A549 (cell line): ENCODE measurements at places on chromosomes 2 and 18. TPM values are rescaled to one million over a fixed set of nuclear protein-coding genes. Genes with fewer than 3 reads are reported as not detected.

The DSG1 gene
- polyA plus RNA-seq: not detected in 3 replicates

The CD8B2 gene
- not detected in 3 replicates for polyA plus RNA-seq

The DNER gene
- polyA plus RNA-seq: 2.5 to 4.2 TPM (median 3.8 TPM) in 3 replicates

The ALPG gene
- polyA plus RNA-seq: 0.04 to 0.07 TPM in 2 of 3 replicates, not detected in the other

The C2orf66 gene
- 0.05 to 0.08 TPM in 2 of 3 replicates, not detected in the other for polyA plus RNA-seq

The PLEKHB2 gene
- 54.4 to 57.5 TPM (median 57.0 TPM) in 3 replicates for polyA plus RNA-seq

The UGT1A10 gene
- not detected in 3 replicates for polyA plus RNA-seq

DNA sequence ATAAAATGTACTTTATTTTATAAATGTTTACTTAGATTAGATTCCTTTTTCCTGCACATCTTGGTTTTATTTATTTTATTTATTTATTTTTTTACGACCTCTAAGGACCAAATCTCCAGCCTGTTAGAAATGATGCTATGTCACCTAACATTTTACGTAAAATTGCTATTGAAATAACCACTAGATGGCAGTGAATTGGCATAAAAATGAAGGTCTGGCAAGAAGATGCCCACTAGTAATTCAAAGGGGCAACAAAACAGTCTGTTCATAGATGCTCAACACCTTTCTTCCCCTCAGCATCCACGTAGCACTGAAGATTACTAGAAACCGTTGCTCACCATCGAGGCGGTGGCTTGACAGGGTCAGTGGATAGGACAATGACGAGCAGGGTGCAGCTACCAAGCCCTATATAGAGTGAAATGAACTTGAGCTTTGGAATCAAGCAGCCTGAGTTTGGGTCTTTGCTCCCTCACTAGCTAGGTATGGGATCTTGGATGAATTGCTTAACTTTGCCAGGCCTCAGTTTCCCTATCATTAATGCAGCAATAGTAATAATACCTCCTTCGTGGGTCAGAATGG, 128.7 kb upstream of the L3MBTL4 start:
- DNase-seq: peak; percentile 12

DNA sequence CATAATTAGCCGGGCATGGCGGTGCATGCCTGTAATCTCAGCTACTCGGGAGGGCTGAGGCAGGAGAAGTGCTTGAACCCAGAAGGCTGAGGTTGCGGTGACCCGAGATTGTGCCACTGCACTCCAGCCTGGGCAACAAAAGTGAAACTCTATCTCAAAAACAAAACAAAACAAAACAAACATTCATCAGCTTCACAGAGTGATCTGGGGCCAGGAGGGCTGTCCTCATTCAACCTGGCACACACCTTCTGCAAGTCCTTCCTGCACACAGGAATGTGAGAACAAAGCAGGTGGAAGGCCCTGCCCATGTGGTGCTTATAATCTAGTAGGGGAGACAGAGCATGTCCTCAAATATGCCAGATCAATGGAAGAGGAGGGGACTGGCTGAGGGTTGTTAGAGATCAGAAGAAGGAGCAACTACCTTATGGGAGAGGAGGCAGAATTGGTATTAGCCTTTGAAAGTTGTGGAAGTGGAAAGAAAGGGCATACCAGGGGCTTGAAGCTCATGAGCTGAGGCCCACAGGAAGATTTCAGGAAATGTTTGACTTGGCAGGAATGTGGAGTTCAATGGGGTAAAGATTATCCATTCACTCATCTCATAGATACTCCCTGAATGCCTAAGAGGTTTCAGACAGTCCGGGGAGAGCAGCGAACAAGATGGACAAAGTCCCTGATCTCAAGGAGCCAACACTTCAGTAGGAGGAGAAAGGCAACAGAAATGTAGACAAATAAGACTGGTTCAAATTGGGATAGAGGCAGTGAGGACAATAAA, 155.3 kb upstream of the SIX3 start:
- DNase-seq: no peak

DNA sequence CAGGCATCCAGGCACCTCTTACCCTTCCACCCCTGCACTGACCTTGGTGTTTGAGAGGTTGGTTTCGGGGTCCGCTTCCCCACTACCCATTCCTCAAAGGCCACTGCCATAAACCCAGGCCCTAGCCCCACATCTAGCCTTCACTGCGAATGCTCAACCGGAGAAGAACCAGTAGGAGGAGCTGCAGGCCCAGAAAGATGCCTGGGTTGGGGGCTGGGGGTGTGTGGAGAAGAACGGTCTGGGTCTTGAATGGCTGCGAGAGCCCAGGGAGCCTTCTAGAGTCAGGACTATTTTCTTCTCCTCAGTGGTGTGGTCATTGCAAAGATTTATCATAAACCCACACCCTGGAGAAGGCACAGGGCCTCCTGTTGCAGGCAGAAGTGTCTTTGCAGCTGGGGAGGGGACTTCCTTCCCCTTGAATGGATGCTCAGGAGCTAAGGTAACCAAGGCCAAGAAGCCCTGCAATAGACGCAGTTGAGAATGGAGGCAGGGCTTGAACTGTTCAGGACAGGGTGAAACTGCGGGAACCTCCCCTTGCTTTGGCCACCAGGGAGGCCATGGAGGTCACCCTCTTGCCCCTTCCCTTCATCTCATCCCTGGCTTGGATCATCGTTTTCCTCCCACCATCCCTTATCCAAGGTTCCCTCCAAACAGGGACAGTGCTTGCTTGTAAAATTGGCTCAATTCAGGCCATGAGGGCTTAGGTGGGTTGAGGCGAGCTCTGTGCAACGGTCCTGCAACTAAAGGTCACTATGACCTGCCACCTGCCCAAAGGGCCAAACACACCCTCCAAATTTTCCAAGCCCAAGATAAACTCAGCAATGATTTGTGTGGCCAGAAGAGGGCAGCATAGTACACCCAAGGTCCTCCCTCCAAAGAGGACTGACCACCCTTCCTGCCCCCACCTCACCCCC, 20.9 kb downstream of the THNSL2 start:
- peak; percentile 46 for DNase-seq

DNA sequence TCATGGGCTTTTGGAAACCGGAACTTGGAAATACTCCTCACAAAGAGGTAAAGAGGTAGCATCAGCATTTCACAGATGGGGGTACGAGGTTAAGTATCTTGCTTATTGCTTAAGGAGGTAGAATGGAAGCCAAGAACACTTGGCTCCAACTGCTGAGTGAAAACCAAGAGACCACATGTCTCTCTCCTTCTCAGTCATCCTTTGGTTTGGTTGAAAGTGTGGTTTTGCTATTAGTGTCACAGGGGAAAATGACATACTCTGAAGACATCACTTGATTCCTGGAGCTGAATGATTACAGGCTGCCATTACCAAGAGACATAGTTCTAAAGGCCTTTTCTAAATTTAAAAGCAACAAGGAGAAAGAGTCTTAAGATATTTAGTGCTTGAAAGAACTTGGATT, 41.5 kb downstream of the ANTXR1 start:
- no peak for DNase-seq

GRCh38 chr2:190418727-190419126, 10.6 kb downstream of the MFSD6 start:
- no peak for DNase-seq

DNA sequence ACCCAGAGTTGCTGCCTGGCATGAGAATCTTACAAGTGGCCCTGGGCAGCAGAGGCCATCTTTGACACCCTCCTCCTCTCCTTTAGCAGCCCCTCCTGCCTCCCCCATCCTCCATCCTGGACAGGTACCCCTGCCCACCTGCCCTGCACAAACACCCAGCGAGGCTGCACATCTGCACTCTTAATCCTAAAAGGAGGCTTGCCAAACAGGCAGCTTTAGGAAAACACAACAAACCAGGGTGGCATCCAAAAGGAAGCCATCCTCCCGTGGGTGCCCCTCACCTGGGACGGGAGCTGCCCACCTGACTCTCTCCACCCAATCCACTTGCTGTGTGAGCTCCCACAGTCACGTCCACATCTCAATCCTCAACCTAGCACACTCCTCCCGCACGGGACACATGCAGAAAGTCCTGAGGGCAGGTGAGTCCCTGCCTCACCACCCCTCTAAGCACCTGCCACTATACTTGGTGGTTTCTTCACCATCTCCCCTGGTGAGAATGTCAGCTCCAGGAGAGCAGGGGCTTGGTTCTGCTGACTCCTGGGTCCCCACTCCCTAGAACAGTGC, 5.8 kb downstream of the BIN1 start:
- no peak for DNase-seq

GRCh38 chr2:236867441-236868260, 218.0 kb upstream of the COPS8 start:
- no peak for DNase-seq

GRCh38 chr2:16022548-16023240, 82.3 kb downstream of the MYCN start:
- DNase-seq: no peak

DNA sequence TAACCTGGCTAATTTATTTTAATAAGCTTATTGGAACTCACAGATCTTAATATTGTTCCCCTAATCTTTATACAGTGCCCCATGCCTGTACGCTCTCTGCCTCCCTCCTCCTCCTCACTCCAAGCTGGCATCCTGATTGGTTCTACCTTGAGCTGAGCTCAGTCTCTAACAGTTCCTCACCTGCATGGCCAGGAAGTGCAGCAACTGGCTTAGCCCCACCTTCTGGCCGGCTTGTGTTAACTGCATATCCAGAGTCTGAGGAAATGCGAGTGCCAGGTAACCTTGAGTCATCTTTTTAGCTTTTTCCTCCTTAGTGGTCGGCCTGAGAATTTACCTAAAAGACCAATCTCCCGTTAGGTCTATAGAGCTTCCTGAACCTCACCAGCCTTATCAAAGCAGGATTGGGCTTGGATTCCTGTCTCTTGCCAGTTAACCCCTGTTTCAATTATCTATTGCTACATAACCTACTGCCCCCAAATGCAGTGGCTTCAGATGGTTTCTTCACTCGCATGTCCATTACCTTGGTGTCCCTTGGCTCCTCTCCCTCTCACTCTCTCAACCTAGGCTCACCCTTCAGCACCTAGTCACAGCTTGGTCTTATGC, 89.5 kb upstream of the STK39 start:
- peak; percentile 55 for DNase-seq

GRCh38 chr18:72232644-72233043, 311.5 kb downstream of the CBLN2 start:
- no peak for DNase-seq

DNA sequence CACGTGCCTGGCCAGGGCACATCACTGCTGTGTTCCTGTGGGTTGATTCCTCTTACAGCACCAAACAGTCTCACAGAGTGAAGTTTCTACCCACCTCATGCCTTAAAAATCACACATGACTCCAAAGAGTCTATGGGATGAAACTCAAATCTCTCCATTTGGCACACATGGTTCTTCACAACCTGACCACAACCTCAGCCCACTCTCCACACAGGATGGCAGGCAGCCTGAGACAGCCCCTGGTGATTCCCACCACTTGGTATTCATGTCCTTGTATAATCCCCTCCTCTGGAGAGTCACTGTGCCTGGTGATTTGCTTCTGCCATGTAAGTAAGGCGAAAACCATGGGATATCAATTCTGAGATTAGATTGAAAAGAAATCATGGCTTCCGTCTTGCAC, 46.2 kb downstream of the LBH start:
- no peak for DNase-seq

- no peak for DNase-seq
Observed at GRCh38 chr2:103784261-103784660, 1022.4 kb downstream of the TMEM182 start.

- no peak for DNase-seq
Observed at GRCh38 chr2:70480468-70480867, 73.2 kb downstream of the TGFA start.

- no peak for DNase-seq
Observed at GRCh38 chr2:52428224-52428623, 1339.4 kb upstream of the CHAC2 start.

GRCh38 chr2:72143441-72144273, 4.0 kb downstream of the CYP26B1 start:
- no peak for DNase-seq

DNA sequence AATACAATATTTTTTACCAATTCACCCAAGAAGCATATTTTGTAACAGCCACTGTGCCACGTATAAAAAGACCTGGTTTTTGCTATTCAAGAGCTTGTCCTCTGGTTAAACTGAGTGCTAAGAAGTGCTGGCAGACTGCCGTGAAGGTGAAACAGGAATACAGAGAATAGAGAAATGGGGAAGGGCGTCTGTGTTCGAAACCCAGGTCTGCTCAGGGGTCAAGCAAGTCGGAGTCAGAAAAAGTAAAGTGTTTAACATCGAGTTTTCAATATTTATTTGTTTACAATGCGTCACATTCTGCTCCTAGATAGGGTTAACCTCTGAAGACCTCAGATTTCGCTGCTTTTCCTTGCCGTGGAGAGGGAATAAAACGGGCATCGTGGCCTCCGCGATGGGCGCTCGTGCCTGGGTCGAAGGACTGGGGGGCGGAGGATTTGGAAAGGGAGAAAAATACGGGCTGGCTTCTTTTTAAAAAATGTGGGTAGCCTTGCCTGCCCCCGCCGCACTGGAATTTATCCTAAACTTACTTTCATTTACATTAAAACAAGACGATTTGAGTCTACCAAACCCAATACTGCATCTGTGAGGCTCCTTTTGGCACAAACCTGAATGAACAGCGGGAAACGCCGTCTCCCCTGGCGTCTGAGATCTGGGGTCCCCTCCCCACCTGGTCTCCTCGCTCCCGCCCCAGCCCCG, 1.1 kb upstream of the SNTG2 start:
- DNase-seq: no peak

DNA sequence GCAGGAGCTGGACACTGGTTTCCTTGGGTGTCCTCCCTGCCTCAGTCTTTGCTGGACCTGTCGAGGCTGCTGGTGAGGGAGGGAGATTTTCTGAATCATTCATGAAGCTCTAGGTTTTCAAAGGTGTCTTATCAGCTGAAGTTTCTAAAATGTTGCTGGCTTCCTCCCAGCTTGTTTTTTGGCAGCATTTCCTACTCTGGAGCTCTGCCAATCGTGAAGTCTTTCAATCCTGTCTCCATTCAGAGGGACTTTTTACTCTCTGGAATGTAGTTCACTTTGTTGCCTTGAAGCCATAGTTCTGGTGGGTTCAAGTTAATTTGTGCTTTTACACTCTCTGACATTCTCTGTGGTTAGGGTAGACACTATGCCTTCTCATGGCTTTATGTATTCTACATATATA, 23.9 kb downstream of the SNTG2 start:
- no peak for DNase-seq

DNA sequence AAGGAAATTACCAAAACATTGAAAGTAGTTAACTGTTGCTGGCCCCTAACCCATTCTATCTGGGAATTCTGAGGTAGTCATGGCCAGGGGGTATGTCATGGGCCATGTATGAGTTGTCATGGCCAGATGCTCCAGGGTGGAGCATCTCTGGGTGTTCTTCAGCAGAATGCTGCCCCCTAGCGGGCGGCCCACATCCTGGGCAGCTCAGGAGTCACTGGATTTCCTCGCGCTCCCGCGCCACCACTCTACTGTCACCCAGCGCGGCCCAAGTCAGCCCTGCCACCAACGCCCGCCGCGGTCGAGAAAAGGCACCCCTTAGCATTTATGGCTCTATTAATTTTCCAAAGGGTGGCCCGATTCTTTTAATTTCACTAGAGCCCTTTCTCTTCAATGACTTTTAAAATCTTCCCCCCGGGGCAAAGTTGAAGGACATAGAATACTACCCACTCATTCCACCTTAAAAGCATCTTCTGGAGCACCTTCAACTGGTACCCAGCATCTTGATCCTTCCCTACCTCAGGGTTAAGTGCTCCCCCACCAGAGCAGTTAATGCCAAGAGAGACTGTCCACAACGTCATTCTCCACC, 41.6 kb downstream of the PKDCC start:
- peak; percentile 74 for DNase-seq
